HS-5 (cell line): ENCODE measurements at places on chromosomes 11 and 22.

DNA sequence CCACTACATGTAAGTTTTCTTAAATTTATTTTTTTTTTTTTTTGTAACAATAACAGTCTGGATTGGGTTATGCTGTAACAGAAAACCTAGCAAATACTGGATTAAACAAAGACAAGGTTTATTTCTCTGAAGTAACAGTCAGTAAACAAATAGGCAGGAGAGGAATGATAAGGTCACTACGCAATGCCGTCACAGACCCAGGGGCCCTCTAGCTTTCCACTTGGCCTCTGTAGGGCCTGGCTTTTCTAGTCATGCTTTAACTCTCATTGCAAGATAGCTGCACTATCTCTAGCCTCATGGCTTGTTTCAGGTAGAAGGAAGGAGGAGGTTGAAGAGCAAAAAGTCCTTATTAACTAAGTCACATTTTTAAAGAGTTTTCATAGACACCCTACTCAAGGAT, 6.5 kb downstream of the OR10A6 start:
- no peak for DNase-seq

DNA sequence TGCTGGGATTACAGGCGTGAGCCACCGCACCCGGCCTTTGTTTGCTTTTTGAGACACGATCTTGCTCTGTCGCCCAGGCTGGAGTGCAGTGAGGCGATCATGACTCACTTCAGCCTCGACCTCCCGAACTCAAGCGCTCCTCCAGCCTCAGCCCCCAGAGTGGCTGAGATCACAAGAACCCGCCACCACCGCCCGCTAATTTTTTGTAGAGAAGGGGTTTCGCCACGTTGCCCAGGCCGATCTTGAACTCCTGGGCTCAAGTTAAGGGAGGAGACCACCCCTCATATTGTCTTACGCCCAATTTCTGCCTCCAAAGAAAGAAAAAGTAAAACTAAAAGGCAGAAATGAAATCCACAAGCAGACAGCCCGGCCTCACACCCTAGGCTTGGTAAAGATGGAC, 1.5 kb upstream of the POLA2 start:
- no peak for DNase-seq

DNA sequence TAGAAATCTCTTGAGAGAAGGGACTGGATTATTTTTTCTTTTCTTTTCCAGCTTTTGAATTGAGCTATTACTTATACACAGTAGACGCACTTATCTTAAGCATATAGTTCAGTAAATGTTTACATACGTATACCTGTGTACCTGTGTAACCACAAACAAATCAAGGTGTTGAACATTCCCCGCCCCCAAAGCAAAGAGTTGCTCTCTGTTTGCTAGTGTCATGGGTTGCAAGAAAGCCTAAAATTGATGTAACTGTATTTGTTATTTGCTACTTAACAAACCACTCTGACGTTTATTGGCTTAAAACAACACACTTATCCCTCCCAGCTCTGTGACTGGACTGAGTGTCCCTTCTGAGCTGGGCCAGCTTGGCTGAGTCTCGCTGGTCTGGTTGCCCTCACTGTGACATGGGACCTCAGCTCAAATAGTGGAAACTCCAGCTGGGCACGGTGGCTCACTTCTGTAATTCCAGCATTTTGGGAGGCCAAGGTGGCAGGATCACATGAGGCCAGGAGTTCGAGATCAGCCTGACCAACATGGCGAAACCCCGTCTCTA, 25.4 kb upstream of the CABP2 start:
- no peak for DNase-seq

DNA sequence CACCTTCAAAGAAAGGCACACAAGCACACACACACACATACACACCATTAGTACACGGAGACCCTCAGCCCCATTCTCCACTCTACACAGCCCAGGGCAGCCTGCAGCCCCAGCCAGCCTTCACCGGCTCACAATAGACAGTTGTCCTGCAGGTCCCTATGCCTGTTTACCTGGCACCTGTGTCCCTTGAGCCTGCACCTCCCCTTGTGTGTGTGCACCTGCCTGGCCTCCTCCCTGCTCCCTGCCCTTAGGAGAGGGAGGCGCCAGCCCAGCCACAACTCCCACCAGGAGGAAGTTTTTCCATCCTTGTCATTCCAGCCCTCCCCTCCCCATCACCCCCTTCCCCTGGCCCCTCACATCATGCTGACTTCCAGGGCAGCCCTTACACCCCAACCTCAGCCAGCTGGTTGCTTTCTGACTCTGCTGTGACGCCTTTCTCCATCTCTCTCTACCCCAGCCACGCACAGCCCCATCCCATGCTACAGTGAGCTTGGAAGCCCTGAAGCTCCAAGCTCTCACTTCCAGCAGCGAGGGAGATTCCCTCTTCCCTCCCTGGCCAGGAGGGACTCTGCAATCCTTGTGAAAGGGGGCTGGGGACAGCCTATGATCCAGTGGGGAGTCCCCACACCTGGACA, 4.4 kb downstream of the AHNAK start:
- DNase-seq = no peak

DNA sequence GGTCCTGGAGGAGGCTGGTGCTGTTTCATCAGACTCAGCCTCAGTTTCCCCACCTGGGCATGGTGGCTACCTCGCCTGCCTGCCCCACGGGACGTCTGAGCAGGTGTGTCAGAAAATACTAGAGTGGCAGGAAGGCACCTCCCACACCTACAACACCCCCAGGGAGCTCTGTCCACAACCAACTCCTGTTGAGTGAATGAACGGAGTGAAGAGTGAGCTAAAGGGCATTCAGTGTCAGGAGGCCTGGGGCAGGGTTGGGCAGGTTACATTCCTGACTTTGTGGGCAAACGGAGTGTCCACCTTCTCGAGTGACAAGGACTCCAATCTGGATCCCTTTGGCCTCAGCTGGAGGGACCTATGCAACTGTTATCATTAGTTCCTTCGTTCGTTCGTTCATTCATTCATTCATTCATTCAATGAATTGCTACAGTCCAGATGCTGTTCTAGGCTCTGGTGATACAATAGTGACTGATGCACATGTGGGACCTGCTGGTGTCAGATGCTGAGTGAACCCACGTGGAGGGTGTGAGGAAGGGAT, 195.2 kb downstream of the CTTN start:
- no peak for DNase-seq

- DNase-seq = no peak
These were observed 36.8 kb upstream of the SMTN start for GRCh38 chr22:31044262-31044861.

GRCh38 chr11:74316772-74317505, 5.5 kb upstream of the P4HA3 start:
- no peak for DNase-seq

- no peak for DNase-seq
These were observed 81.7 kb downstream of the BARX2 start for GRCh38 chr11:129457321-129457720.

GRCh38 chr11:73632996-73633395, 13.4 kb upstream of the PLEKHB1 start:
- DNase-seq = no peak

DNA sequence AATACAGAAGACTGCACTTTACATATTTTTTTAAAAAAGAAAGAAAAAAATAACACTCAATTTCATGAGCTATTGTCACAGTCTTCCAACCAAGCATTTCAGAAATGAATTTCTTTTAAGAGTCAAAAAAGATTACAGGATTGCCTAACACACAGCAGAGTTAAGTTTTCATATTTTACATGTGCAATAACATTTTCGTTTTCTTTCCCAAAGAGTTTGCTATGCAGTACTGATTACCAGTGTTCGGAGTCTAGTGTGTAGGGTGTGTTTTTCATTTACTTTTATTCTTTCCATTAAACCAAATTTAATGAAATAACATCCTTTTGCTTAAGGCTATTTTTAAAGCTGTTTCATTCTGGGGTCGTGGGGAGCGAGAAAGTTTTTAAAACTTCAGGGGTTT, 53.2 kb downstream of the MN1 start:
- peak; percentile 2 for DNase-seq

- DNase-seq = peak; percentile 69
These were observed 17.9 kb downstream of the KCNE3 start for GRCh38 chr11:74449369-74449931.

- DNase-seq = peak; percentile 10
These were observed 16.7 kb downstream of the TECTA start for GRCh38 chr11:121117788-121118187.

DNA sequence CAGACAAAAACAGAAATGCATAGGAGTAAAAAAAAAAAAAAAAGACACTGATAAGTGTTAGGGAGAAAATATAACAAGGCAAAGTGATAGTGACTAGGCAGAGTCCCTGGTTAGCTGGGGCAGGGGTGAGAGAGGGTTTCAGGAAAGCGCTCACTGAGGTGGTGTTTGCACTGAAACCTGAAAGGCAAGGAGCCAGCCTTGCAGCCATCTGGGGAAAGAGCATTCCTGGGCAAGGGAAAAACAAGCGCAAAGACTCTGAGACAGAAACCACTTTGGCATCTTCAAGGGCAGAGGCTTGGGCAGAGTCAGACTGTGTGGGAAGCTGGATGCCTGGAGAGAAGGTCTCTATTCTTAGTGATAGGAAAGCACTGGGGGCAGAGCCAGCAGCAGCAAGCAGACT, 14.5 kb downstream of the CLMP start:
- no peak for DNase-seq

DNA sequence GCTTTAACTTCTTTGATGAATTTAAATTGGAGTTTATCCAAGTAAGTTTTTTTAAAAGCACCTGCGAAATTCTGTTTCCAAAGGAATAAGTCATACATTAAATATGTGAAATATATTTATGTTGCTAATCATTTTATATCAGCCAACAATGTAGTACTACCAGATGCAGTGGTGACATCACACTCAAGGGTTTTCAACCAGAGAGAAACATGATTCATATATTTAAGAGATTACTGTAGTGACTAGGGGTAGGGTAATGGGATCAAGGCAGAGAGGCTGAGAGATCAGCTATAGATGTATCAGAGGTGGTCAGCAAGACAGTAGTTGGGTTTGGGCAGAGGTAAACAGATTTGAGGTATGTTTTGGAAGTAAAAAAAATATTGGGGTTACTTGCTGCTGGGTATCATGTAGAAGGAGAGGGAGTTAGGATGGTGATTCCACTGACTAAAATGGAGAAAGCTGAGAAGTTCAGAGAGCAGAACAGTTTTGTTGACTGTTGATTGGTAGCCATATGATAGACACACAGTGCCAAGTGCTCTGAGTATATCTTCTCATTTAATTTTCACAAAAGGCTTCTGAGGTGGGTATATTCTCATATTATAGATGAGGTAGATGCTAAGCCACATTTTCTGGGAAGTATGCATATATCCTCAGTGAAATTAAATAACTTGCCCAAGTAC, 39.4 kb downstream of the CEP57 start:
- no peak for DNase-seq

DNA sequence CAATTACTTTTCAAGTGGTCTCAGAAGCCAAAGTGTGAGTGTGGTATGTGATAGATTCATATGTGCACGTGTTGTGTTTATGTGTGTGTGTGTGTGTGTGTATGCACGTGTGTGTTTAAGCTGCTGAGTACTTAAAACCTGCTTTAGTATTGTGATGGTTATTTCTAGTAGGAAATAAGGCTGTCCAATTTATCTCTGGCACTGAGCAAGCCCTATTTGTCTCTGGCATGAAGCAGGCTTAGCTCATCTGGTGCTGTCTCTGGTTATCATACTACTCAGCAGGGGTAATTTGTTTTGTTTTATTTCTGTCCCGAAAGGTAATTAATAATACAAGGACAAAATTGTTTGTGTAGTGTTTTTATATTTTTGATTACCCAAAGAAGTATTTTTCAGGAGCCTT, 333.7 kb downstream of the FAT3 start:
- DNase-seq = no peak

GRCh38 chr11:5252192-5252918, 2.2 kb downstream of the HBG2 start:
- DNase-seq = no peak

GRCh38 chr11:123273616-123274015, 78.6 kb upstream of the CLMP start:
- DNase-seq = no peak

- peak; percentile 85 for DNase-seq
These were observed 4.6 kb upstream of the PAMR1 start for GRCh38 chr11:35529971-35530495.

- DNase-seq = no peak
These were observed 8.9 kb upstream of the AQP11 start for GRCh38 chr11:77580712-77581337.

DNA sequence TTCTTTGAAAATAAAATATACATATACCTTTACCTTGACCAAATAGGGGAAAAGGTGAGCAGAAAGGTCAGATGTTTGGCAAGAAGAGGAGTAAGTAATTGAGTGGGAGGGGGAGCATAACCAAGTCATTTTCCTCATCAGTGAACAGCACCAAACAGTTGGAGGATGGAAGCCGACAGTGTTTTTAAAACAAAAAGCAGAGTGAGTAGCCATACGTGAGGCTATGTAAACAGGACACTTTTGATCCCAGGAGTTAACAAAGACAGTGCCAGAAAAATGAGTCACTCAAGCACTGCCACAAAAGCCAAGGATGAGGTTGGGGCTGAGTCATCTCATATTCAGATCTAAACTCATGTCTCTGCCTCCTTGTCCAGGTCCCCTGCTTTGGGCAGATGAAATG, 734.7 kb downstream of the KCNA4 start:
- peak; percentile 94 for DNase-seq

DNA sequence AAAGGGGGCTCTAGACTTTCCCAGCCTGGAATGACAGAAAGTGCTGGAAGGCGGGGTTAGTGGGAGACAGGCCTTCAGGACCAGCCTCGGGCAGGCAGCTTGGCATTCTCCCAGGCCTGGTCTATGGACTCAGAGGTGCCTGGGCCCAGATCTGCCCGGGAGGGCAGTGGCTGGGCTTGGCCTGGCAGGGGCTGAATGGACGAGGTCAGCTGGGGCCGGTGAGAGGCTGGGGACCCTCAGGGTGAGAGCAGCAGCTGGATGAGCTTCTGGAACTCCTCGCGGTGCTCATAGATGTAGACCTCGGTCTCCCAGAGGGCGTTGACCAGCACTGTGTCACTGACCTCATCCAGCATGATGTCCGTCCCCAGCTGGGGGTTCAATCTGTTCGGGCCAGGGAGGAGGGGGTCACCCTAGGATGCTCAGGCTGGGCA, 1.5 kb upstream of the BAIAP2L2 start:
- no peak for DNase-seq

GRCh38 chr11:87127101-87127500, 89.4 kb downstream of the TMEM135 start:
- DNase-seq = no peak

DNA sequence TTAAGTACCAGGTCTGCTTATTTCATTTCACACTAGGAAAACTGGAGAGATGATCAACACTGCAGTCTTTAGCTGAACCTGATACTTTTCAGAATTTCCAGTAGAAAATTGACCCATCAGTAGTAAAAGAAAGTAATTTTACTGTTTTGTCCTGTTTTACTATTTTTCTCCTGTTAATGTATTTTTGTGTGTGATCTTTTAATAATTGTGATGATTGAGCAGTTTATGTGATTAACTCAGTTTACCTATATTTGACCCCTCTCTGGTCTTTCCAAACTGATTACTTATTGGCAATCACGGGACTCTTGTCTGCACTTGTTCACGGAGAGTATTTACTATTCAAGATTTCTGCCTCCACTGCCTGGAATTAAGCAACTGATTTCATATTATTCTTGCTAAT, 546 bp upstream of the CYP2R1 start:
- DNase-seq = no peak

DNA sequence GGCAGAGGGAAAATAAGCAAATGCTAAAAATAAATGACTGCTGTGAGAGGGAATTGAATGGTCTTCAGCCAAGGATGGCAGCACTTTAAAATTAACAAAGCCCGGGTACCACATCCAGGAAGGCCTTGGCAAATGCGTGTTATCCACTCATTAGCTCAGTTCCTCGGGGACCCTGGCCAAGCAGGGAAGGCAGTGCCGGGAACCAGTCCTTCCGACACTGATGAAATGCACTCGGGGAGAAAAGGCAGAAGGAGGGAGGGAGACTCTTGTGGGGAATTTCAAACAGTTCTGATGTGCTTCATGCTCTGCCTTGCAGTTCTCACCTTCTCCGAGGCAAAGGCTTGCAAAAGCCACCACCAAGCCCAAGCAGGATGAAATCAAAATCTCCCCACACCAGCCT, 38.3 kb downstream of the CLPB start:
- DNase-seq = no peak
